T-helper 22 cell (primary cell): ENCODE measurements at places on chromosomes 5 and 9.

DNA sequence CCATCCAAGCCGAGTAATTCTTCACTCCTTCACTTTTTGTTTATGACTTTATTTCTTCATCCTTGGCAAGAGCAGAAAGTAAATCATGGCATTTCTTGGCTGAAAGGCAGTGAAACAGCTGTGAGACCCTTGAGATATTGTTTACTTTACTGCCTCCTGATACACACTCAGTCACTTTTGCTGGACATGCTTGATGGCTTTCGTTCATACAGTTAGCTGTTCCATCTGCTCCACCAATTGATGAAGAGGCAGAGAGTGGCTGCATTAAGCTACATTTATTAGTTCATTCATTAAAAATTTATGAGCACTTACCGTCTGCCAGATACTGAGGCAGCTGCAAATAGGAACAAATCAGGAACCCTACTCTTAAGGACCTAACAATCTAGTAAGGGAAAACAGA, 184.4 kb upstream of the OR13F1 start:
- no peak for DNase-seq

DNA sequence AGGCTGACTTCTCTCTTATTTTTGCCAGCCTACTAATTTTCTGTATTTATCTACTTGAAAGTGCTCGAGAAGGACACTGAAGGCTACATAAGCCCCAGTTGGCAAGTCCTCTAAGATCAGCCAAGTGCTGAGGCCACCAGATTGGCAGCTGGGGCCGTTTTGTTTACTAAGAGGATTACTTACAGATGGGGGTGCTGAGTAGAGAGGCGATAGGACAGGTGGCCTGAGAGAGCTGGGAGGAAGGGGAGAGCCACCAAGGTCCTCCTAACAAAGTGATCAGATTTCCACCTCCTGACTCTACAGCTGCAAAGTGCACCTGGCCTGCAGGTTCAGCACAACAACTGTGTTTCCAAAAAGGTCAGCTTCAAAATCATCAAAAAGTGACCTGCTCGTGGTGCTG, 32.9 kb downstream of the FRMD3 start:
- DNase-seq, result no peak

GRCh38 chr9:97109194-97109811, 70.4 kb upstream of the CTSV start:
- DNase-seq, result no peak

GRCh38 chr5:143682246-143682905, 129.6 kb upstream of the HMHB1 start:
- DNase-seq, result no peak

- DNase-seq, result no peak
Observed at GRCh38 chr5:54030981-54031380, 279.4 kb downstream of the ARL15 start.

- no peak for DNase-seq
Observed at GRCh38 chr5:139734539-139734916, 61.1 kb upstream of the PSD2 start.

- DNase-seq, result no peak
Observed at GRCh38 chr5:149317281-149318048, 27.8 kb upstream of the GRPEL2 start.

- no peak for DNase-seq
Observed at GRCh38 chr9:110582156-110582555, 2.6 kb upstream of the SVEP1 start.

- no peak for DNase-seq
Observed at GRCh38 chr5:148484651-148485050, 100.9 kb downstream of the FBXO38 start.

- no peak for DNase-seq
Observed at GRCh38 chr9:71763832-71764231, 4.5 kb downstream of the CEMIP2 start.

- no peak for DNase-seq
Observed at GRCh38 chr9:73153793-73154227, 2.1 kb downstream of the ANXA1 start.

- no peak for DNase-seq
Observed at GRCh38 chr5:162603443-162604070, 536.0 kb downstream of the GABRG2 start.

- DNase-seq, result no peak
Observed at GRCh38 chr9:119273984-119274665, 95.1 kb downstream of the BRINP1 start.

DNA sequence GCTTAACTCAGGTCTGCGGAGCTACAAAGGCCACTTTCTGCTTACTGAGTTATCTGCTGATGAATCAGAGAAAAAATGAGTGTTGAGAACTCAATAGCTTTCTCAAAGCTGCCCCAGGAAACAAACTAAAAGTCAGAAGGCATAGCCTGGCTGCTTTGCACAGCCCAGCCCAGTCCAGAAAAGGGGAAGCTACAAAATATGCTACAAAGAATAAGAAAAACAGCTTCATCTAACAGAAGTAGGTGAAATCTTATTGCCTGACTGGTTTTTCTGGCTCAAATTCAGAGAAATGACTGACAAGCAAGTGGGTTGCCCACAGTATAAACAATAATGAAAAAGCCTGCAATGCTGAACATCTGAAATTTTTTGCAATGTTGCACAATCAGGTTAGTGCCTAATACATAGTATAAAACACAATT, 156.2 kb downstream of the PPP2R2B start:
- no peak for DNase-seq

- no peak for DNase-seq
Observed at GRCh38 chr9:113992994-113993393, 85.1 kb downstream of the AMBP start.

GRCh38 chr5:149125386-149125891, 15.9 kb upstream of the ABLIM3 start:
- DNase-seq, result no peak

DNA sequence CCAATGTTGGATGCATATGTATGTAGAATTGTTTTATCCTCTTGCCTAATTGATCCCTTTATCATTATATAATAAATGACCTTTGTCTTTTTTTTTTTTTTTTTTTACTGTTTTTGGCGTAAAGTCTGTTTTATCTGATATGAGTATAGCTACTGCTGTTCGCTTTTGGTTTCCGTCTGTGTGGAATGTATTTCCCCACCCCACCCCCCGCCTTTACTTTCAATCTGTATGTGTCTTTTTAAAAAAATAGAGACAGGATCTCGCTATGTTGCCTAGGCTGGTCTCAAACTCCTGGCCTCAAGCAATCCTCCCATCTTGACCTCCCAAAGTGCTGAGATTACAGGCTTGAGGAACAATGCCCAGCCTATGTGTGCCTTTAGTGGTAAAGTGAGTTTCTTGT, 11.3 kb downstream of the AHRR start:
- DNase-seq, result no peak

GRCh38 chr5:106241409-106241808, 1429.3 kb downstream of the EFNA5 start:
- DNase-seq, result no peak

GRCh38 chr9:100106616-100107015, 7.6 kb downstream of the INVS start:
- DNase-seq, result no peak

- no peak for DNase-seq
Observed at GRCh38 chr9:7536310-7536939, 263.2 kb downstream of the DMAC1 start.

DNA sequence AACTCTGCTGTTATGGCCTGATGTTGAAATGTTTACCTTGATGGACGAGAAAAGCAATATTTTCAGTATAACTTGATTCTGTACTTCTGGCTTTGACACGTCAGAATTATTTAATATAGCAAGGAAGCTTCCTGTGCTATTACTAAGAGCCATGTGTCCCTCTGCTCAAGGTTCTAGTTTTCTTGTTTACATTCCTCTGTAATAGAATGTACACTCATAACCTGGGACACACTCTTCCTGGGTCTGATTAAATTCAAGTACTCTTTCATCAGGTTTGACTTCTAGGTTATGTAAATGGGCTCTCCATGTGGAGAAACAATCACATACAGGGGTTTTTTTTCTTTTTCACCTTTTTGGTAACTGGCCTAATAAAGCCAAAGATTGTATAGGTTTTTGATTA, 33.1 kb downstream of the GTF3C4 start:
- no peak for DNase-seq

- DNase-seq, result no peak
Observed at GRCh38 chr5:82595113-82595512, 317.0 kb upstream of the RPS23 start.

- DNase-seq, result no peak
Observed at GRCh38 chr9:71581101-71581500, 187.2 kb downstream of the CEMIP2 start.

DNA sequence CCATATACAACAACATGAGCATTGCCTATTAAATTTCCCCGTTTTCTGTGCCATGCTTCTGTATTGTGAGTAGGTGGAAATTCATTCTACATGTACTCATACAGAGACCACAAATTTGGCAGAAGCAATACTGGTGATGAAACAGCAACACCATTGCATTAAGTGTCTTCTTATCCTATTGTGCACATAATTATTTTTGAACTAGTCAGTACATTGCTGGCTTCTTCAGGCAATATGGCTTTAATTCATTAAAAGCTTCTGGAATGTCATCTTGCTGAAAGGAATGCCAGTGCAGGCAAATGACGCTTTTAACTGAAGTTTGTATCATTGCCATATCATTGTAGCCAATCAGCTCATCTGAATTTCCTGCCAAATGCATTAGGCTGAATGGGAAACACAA, 82.6 kb downstream of the KIAA1958 start:
- DNase-seq, result no peak

DNA sequence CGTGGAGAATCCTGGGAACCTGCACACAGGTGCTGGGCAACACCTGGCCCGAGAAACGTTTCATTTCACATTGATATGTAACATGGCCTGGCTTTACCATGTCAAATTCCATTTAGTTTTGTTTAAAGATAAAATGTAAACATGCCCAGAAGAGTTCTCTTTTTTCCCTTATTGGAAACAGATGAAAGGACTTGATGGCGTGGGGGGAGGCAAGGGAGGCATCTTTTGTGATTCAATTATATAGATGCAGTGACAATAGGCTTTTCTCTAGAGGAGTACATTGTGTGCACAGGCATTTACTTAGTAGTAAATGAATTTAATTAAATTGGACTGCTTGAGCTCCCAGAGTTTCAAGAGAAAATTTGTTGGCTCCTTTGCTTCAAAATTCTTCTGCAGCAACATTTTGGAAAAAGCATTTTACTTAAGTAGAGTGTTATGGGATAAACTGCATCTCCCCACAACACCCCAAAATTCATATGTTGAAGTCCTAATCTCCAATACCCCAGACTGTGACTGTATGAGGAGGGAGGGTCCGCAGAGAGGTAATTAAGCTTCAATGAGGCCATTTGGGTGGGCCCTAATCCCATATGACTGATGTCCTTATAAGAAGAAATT, 254.3 kb upstream of the NFIL3 start:
- DNase-seq, result no peak

- DNase-seq, result no peak
Observed at GRCh38 chr5:59795141-59795540, 98.4 kb downstream of the PDE4D start.

- peak; percentile 36 for DNase-seq
Observed at GRCh38 chr9:89372230-89372816, 54.0 kb downstream of the SECISBP2 start.

GRCh38 chr9:138051586-138052321, 174.2 kb downstream of the CACNA1B start:
- no peak for DNase-seq

DNA sequence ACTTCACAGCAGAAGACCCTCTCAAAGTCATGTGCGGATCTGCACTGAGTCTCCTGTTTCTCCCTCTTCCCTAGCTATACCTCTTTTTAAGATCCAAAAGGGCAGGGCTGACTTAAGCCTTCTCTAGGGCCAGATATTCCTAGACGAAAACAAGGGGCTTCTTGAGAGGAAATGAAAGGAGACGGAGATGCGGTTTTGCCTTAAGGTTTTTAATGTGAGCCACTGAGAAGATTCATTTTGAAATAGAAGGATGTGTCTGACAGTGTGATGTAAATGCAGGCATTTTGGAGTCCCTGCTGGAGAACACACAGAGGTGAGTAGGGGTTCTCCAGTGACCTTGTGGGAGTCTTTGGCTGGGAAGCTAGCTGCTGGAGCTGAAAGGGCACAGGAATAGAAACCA, 15.6 kb upstream of the IL12B start:
- DNase-seq, result no peak

- DNase-seq, result no peak
Observed at GRCh38 chr9:130196643-130197042, 24.4 kb downstream of the NCS1 start.

GRCh38 chr5:153372425-153373129, 117.9 kb upstream of the GRIA1 start:
- no peak for DNase-seq

DNA sequence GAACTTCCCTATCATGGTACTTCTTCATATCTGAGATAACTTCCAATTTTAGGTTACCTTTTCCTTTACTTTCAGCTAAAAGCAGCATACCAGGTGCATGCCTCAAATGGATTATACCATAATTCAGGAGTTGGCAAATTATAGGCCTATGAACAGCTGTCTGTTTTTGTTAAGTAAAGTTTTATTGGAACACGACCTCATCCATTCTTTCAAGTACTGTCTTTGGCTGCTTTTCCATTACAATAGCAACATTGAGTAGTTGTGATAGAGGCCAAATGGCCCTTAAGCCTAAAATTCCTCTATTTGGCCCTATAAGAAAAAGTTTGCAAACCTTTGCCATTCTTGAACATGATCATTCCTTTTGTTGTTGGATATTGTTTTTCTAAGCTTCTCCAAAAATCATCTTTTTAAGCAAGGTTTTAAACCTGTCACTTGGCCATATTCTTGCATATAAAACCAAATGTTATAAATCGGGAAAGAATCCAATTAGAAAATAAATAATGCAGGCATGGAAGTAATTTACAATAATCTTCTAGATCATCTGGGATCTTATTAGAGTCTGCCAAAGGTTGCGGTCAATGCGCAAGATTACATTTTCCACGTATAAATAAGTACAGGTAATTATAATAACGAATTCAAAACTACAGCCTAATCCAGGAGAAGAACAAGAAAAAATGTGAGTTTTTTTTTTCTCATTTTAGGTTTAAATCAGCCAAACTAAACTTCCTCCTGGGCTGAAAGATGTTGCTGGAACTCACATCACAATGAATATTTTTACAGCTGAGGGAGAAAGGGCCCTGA, 226.5 kb upstream of the ANKRD55 start:
- no peak for DNase-seq

DNA sequence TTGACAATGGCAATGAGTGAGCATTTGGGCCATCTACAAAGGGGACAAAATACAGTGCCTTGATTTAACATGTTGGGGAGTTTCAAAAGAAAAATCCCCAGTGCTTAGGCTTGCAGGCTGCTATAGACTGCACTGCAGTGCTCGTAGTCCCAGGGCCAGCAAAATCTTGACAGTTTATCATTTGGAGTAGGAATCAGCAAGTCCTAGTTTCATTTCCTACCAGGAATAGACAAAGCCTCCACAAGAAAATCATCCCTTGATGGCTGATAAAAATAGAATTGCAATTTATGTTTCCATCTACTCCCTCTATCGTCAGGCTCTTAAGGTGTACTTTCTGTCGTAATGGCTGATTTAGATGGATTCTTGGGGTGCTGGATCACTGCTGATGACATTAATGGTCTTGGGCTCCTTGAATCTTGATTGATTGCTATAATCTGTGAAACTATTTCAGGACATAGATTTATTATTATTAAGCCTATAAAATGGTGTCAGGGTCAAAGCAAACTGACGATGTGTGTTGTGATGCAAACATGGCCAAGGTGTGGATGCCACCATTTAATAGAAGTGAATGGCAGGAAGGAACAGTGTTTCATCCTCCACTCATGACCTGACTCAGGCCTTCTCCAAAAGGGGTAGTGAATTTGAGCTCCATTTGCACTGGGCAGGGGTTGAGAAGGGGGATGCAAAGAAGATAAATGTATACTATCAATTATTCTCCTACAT, 171.7 kb downstream of the PIK3R1 start:
- DNase-seq, result no peak

GRCh38 chr9:9747787-9748186, 865.0 kb downstream of the PTPRD start:
- DNase-seq, result no peak

- no peak for DNase-seq
Observed at GRCh38 chr5:118806571-118806970, 181.8 kb downstream of the DTWD2 start.
